ENCODE measurements at places on chromosomes 3 and 15.
A peak's percentile ranks its signal among the peaks of the same experiment; 100 is the strongest.

DNA sequence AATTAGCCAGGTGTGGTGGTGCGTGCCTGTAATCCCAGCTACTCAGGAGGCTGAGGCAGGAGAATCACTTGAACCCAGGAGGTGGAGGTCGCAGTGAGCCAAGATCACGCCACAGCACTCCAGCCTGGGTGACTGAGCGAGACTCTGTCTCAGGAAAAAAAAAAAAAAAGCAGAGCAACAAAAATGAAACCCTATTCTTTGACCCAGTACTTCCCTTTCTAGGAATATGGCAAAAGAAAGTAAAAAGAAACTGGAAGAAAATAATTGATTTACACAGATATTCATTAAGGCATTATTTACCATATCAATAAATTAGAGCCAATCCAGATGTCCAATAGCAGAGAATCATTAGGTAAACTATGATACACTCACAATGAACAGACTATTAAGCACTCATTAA lies 67.0 kb downstream of the GSK3B start:
- DNase-seq, result no peak

DNA sequence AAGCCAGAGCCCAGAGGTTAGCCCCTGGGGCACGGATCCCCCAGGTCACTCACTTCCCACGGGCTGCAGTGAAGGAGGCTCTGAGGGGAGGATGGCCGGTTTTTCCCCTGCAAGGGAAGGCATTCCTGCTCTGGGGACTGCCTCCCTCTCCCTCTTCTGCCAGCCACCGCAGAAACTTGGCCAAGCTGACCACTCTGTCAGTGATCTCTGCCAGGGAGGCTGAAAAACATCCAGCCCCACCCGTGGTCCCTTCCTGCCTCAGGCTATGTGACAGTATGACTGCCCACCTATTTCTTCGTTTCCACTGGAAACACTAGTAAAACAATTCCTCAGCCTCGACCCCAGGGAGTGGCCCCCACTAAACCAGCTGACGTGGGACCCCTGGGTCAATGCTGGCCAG lies 14.6 kb upstream of the FANCD2 start:
- DNase-seq, result no peak

DNA sequence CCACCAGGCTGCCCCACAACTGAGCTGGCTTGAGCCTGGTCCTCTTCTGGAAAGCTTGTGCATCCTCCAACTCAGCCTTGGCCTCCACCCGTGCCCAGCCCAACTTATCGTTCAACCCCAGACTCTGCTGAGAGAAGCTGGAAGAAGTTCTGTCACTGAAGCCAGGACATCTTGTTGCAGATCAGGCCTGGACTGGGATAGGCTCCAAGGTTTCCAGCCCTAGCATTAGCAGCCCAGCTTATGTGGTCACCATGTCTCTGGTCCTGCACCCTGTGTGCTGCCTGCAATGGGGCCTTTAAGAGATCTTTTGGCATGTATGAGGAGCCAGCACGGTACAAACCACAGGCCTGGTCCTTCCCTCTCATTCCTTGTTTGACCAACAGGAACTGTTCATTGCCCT lies 15.2 kb upstream of the CAMP start:
- DNase-seq, result no peak

DNA sequence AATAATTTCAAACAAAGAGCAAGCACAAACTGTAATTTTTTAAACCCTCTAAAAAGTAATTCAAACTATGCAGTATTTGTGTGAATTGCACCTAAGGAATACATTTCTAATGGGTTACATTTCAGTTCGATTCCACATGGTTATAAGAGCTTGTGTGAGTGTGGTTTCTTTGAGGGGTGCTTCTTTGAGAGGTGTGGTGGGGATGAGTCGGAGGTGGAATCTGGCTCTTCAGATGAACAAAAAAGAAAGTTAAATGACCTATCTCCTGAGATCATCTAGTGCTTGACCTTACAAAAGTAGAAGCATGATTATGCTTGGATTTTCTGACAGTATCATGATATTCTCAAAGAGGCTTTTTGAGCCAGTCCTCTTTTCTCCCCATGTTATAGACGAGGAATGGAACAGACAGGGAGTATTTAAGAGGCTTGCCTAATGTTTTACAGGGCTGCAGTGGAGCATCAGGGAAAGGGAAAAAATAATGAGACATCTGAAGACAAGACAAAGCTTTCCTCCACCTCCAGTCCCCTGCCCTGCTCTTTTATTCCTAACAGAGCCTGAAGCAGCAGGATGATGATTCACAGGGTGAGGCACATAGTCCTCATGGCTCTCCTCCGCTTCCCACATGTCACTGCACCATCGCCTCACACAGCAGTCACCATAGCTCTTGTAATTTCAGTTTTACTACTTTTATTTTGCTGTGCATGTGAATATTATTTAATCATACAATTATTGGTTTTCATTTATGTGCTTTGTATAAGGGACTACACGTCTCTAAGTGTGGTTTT lies 82.0 kb downstream of the LYSMD4 start:
- DNase-seq, result no peak

DNA sequence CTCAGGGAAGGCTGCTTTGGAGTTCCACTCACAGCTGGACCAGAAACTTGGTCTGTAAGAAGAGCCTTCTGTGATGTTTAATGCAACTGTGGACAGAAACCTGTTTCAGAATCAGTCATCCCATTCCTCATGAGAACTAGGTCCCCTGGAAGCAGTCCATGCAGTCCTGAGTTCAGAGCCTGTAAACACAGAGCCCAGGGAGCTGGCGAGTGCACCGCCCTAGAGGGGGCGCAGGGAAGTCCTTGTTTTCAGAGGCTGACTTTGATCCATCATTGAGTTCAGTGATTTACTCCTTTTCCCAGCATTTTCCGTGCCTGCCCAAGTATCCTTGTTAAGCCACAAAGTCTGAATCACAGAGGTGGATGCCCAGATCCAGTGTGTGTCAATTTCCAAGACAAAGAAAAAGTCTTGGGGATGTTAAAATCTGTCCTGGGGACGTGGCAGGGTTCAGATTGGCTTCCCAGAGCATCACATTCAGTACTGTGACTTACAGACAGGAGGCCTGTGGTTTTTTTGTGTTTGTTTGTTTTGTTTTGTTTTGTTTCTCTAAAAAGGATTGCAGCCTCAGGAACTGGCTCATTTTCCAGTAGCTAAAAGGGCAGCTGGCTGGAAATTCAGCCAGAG lies 9.8 kb upstream of the TXNRD3 start:
- DNase-seq, result no peak

DNA sequence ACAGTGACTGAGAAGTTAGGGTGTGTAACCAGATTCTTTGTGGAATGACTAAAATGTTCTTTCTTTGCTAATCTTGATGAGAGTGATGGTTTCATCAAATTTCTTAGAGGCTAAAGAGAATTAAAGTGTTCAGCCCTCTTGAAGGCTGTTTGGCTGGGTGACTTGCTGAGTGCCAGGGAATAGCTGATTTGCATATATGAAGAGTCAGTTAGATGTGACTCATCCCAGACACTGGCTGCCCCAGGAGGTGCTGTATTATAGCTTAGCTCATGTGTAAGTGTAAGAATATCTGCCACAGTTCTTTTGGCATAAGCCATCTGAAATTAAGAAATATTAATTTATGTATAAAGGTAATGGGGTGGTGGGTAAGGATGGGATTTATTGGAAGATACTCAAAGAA lies 535.1 kb downstream of the NLGN1 start:
- peak; percentile 2 for DNase-seq

- no peak for DNase-seq
Measured at GRCh38 chr3:106114220-106114619, 245.4 kb upstream of the CBLB start.

GRCh38 chr3:171256445-171257250 lies 203.6 kb downstream of the TNIK start:
- DNase-seq, result no peak

DNA sequence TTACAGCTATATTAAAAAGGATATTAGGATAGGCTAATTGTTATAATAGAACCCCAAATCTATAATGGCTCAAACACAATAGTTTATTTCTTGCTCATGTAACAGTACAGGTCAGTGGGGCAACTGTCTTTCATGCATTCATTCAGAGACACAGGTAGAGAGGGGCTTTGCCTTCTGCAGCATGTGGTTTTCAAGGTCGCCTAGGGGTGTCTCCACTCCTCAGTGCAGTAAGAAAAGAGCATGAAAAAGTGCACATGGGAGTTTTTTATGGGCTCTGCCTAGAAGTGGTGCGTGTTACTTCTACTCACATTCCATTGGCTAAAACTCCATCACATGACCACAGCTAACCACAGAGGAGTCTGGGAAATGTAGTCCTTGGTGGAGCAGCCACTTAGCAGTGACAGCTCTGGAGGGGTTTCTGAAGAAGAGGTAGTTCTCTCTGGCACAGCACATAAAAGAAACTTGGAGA lies 1.8 kb downstream of the ZBTB38 start:
- peak; percentile 68 for DNase-seq

- DNase-seq, result no peak
Measured at GRCh38 chr3:60801307-60801706, 449.9 kb downstream of the FHIT start.

DNA sequence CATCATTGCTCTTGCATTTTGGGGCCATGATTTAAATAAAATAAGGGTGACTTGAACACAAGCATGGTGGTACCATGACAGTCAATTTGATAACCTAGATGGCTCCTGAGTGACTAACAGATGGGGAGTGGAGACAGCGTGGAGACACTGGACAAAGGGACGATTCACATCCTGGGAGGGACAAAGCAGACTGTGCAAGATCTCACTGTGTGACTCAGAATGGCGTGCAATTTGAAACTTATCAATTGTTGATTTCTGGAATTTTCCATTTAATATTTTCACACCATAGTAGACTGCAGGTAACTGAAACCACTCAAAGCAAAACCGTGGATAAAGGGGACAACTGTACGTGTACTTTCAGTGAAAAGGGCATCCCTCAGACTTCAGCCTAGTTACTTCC lies 25.5 kb downstream of the MCCC1 start:
- DNase-seq, result no peak

- no peak for DNase-seq
Measured at GRCh38 chr15:101496198-101496986, 6.9 kb upstream of the PCSK6 start.

- no peak for DNase-seq
Measured at GRCh38 chr3:11989383-11990038, 14.7 kb upstream of the SYN2 start.
